ENCODE measurements at places on chromosomes 11 and 22. TPM values are rescaled to one million over a fixed set of nuclear protein-coding genes. Genes with fewer than 3 reads are reported as not detected.

Gene OLFML1
- polyA plus RNA-seq, result 56.3 TPM

Gene SCGB2A2
- not detected for polyA plus RNA-seq

DNA sequence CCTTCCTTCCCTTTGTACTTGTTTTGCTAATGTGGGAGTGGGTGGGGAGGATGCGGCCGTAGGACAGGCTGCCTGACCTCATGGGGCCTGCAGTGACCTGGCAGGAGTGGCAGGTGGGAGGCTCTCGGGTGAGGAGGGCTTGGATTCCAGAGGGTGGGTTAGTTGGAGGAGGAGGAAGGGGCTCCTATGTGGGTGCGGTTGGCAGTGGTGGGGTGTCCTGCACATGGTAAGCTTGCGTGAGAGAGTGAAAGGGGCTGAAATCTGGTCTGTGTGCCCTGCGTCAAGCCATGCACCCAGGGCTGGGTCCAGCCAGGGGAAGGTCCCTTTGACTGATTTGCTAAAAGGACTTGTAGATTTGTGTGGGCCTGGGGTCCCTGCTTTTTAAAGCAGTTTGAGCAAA is 90.7 kb upstream of the OR4B1 start:
- H3K4me3 ChIP-seq, result no peak overlapping the region
- no peaks in the 10 kb centered on the region for H3K27me3 ChIP-seq
- H3K4me1 ChIP-seq, result no peaks in the 10 kb centered on the region
- H3K27ac ChIP-seq, result no peak overlapping the region
- peaks cover 7% of the 10 kb centered on the region for H3K36me3 ChIP-seq

GRCh38 chr22:39739338-39740027 is 154.1 kb downstream of the ENTHD1 start:
- H3K36me3 ChIP-seq, result no peaks in the 10 kb centered on the region
- no peak overlapping the region for H3K4me3 ChIP-seq
- peaks cover 17% of the 10 kb centered on the region for H3K27me3 ChIP-seq
- no peak for DNase-seq
- no peak overlapping the region for H3K27ac ChIP-seq
- no peaks in the 10 kb centered on the region for H3K4me1 ChIP-seq

DNA sequence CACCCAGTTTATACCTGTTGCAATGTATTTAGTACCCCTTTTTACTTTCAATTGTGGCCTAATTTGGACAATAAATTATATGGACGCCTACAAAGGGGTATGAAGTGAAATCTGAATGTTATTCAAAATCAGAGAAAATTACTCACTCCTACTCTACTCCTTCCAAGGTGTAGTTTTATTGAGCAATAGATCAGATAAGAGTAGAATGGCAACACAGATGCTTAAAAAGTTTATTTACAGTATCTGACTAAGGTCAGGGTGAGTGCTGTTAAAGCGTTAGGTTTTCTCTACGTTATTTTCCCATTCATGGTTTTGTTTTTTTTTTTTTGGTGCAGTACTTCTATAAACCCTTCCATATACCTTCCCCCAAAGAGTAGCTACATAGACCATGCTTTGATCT is 805.6 kb downstream of the KCNA4 start:
- H3K4me1 ChIP-seq, result no peaks in the 10 kb centered on the region
- no peaks in the 10 kb centered on the region for H3K27me3 ChIP-seq
- no peak overlapping the region for H3K27ac ChIP-seq
- H3K36me3 ChIP-seq, result no peaks in the 10 kb centered on the region

DNA sequence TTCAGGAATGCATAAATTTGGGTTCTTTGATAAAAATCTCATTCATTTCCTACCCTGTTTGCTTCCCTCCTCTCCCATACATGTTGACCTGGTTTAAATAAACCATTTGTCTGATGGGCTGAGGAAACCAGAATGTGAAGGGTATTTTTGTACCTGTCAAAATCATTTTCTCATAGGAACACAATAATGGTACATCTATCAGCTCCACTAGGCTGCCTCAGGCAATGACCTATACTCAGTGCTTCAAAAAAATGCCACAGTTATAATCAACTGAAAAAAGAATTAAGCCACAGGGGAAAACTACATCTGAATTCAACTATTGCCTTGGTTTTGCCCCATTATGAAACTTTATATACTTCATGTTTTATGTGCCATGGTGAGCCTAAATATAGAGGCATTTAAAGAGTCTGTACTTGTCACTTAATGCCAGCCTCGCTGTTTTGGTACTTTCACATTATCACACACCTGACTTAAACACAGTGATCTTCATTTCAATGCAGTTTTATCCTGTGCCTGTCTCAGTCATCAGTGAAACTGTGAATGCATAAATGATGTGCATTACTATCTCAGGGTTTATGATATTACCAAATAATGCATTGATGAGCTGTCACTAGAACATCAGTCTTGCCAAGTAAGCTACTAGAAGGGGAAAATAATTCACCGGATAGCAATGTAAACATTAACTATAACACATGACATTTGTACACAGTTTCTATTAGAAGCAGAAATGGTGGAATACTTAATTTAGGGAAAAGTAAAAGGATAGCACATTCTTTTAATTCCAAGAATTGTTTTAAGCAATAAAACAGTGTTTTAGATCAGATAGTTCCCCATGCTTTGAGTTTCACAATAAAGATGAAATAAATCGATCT is 92.7 kb downstream of the MSANTD4 start:
- no peak overlapping the region for H3K4me3 ChIP-seq
- no peak overlapping the region for H3K27ac ChIP-seq
- no peak for DNase-seq
- H3K36me3 ChIP-seq, result no peaks in the 10 kb centered on the region

All from muscle of leg (tissue), 16 donors.